ENCODE measurements at places on chromosomes 11 and 22. TPM values are rescaled to one million over a fixed set of nuclear protein-coding genes. Genes with fewer than 3 reads are reported as not detected.

Gene TPBGL
- 0.28 TPM for total RNA-seq

Gene PTPRJ
- total RNA-seq: 83.0 TPM

Gene DDTL
- total RNA-seq: 2.3 TPM

Gene TRAF6
- 12.8 TPM for total RNA-seq

Gene GDPD4
- total RNA-seq: not detected

Gene KDM4D
- total RNA-seq: 0.83 TPM

Gene PTPN5
- total RNA-seq: not detected

Gene FBLN1
- not detected for total RNA-seq

Gene GRIA4
- total RNA-seq: not detected

Gene OR2AG2
- total RNA-seq: not detected

Data from activated CD4-positive, alpha-beta memory T cell treated with anti-CD3 and anti-CD28 coated beads, Interleukin-2, amount 10 ng/mL, durations not matched to agents 7 days and 5 days (primary cell).